ENCODE measurements at places on chromosomes 2 and 18.

DNA sequence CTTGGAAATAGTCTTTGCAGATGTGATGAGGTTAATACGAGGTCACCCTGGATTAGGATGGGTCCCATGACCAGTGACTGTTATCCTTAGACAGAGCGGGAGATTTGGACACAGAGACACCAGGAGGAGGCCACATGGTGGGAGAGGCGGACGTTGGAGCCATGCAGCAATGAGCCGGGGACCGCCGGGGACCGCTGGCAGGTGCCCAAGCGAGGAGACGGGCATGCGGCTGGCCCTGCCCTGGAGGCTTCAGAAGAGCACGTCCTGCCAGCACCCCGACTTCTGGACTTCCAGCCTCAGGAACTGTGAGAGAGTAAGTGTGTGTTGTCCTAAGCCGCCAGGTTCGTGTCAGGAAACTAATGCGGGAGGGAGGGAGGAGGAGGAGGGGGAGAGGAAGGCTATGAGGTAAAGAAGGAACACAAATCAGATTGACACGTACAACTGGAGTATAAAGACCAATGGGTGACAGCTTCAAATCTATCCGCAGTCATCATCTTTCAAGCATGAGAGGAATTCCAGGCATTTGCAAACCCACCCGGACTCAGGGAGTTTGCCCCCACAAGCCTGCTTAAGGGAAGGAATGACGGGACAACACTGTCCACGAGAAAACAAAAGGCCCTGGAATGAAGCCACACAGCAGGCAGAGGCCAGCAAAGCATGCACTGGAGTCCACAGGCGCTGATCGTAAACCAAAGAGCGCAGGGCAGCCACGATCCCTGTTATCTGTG, 11.6 kb upstream of the BOK start:
- peak; percentile 16 for DNase-seq

DNA sequence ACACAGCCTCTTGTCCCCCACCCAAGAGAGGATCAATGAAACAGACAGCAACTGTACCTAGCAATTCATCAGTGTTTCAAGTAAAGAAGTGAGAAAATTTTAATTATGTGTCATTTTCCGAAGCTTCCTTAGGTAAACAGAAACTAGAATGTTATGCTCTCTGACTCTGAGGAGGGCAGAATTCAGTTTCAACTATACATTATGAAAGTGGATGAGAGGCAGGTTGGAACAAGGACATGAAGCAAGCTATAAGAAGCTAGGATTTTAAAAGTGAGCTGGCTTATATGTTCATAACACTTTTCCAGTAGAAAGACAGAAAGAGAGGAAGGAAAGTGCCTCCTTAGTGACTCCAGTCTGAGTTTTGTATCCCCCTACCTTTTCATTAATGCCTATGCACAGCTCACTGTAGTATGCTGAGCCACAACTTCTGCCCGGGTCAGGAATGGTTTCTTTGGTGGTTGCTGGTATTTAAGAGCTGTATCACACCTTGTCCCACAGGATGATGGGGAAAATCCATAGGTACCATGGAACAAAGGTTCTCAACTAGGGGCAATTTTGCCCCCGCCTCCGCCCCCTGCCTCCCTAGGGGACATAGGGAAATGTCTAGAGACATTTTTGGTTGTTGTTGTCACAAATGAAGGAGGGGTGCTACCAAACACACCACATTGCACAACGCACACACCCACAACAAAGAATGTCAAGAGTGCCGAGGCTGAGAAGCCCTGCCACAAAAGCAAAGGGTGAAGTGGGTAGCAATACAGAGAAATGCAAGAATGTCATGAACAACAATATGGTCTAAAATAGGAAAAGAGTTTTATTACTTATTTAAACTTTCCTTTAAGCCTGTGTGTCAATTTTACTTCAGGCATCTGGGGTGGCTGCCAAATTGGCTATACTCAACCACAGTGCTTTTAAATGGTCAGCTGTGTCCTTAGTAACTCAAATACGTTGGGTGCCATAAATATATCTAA, 161.0 kb upstream of the ZFP36L2 start:
- DNase-seq: peak; percentile 31

GRCh38 chr18:48940854-48941611, 9.7 kb downstream of the SMAD7 start:
- no peak for DNase-seq

GRCh38 chr2:222739939-222740338, 68.5 kb downstream of the MOGAT1 start:
- DNase-seq: no peak

DNA sequence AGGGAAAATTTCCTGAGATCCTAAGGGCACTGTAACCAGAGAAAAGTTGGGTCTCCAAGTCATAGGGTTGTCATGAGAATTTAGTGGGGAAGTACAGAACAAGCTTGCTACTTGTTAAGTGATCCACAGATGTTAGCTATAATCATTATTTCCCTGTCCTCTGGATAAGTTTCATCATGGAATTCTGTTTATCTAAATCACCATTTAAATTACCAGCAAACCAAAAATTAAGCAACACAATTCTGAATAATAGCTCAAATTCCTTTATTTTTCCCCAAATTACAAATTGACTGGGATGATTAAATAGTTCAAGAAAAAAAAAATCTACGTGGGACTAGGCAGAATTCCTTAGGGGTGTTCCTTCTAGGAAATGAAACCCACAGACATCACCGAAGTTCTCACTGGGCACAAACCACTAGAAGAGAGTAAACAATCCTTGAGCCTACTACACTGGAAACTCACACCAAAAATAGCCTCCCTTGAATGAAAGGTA, 159.5 kb downstream of the COL6A3 start:
- DNase-seq: peak; percentile 88

- DNase-seq: peak; percentile 39
Observed at GRCh38 chr2:20072436-20073158, 21.2 kb upstream of the LAPTM4A start.

DNA sequence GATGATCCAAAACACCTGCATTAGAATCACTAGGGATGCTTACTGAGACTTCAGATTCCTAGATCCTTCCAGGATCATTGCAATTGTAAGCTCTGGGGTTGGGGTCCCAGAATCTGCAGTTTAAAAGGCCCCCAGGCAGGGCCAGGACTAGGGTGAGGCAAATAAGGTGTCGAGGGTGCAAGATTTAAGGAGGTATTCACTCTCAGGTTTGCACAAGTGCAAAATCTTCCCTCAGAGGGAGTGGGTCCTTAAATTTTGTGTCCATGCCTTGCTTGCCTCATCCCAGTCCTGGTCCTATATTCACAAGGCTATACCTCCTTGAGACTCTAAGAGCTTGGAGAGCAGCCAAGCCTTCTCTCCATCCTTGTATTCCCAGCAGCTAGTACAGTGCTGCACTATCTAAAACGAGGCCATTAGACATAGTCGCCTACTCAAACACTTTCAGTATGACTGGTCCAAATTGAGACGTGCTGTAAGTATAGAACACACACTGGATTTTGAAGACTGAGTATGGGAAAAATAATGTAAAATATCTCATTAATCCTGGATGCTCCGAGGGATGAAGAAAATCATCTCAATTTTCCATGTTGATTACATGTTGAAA, 31.6 kb upstream of the MREG start:
- no peak for DNase-seq

- no peak for DNase-seq
Observed at GRCh38 chr2:240742602-240743095, 51.0 kb downstream of the AQP12A start.

GRCh38 chr18:57444301-57444759, 9.2 kb downstream of the ONECUT2 start:
- no peak for DNase-seq

- DNase-seq: no peak
Observed at GRCh38 chr18:50638884-50639420, 79.1 kb downstream of the MAPK4 start.

- DNase-seq: no peak
Observed at GRCh38 chr2:3189961-3190360, 187.7 kb downstream of the EIPR1 start.

DNA sequence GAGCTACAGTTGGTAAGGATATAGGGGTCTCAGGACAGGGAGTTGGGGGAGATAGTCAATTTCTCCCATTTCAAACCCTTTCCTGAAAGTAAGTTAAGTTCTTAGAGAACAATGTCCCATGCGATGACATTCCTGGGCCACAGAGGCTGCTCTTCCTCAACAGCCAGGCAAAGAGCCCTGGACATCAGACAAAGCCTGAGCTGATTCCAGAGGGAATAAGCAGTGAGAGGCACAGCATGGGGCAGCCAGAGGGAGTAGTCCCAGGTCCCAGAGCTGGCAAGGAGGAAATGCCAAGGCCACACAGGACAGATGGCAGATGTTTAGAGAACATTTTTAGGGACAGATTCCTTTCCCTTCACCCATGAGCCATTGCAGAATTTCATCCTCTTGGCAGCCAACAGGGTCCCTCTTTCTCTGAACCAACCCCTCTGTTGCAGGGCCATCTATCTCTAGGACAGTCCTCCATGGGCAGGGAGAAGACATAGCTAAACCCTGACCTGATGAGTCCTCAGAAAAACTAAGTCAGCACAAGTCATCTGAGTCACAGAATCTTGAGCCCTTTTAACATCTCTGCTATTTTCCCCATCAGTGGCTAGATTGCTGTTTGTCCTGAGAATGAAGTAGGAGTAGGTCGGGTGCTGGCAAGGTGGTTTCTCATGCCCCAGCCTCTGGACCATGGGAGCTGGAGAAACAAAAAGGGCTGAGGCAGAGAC, 81.6 kb upstream of the STPG4 start:
- no peak for DNase-seq

GRCh38 chr2:8888963-8889362, 51.5 kb upstream of the KIDINS220 start:
- no peak for DNase-seq

- no peak for DNase-seq
Observed at GRCh38 chr2:71948781-71949536, 198.7 kb downstream of the CYP26B1 start.

DNA sequence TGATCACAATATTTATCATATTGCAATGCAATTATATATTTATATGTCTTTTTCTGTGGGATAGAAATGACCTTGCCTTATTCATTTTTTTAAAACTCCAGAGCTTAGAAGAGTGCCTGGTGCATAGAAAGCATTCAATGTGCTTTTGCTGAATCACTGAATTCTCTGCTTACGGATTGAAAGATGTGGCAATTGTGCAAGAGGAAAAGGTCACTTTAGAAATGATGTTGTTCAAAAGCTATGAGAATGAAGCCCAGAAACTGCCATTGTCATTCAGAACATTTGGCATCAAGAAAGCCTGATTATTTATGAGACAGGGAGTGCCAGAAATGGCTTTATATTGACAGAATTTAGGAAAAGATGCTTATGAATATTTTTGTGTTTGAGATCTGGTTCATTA, 678.6 kb upstream of the CDH2 start:
- peak; percentile 91 for DNase-seq

DNA sequence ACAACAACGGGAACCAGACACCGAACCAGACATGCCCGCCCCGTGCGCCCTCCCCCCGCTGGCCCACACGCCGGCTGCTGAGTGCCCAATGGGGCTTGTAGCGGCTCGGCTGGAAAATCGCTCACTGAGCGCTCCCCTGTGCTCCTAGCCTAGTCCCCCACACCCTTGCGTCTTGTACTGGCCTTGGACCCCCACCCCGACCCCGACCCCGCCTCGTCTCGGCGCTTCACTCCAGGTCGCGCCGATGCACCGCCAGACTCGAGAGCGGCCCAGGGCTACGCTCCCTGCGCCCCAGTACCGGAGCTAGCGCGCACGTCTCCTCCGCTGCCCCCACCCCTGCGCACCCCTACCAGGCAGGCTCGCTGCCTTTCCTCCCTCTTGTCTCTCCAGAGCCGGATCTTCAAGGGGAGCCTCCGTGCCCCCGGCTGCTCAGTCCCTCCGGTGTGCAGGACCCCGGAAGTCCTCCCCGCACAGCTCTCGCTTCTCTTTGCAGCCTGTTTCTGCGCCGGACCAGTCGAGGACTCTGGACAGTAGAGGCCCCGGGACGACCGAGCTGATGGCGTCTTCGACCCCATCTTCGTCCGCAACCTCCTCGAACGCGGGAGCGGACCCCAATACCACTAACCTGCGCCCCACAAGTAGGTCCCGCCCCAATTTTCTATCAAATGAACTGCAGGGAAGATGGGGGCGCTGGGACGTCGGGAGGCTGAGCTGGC, 1.5 kb downstream of the GAD1 start:
- DNase-seq: no peak

DNA sequence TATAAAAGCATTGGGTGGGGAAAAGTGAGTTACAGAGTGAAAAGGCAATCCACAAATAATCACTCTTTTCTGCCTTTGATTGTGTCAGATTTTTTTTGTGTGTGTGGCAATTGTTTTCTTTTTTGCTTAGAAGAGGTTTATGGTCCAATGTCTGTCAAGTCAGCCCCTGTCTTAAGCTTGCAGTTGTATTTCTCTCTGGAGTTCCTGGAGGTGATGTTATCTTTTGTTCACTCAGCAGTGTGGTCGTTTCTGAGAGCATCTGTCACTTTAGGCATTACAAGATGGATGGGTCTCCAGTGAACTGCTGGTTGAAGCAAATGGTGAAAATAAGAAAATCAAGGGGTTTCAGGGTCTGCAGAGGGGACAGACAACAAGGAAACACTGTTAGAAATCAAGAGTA, 121.3 kb downstream of the GREB1L start:
- DNase-seq: no peak

DNA sequence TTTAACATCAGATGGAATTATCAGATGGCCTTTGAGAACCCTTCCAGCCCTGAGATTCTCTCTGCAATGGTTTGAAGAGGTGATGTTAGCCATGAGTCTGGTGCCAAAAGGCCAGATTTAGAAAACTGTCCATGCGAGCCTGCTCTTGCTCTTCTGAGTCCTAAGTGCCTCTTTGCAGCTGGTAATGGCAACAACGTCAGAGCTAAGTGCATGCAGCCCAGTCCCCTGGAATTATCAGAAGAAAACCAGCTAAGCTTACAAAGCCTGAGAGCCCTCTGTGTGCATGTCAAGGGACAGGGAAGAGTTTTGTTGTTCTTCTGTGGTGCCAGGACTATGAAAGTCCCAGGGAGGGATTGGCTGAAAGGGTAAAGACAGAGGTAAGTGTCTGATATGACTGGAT, 89.8 kb downstream of the LOXHD1 start:
- no peak for DNase-seq

GRCh38 chr18:50090370-50091312, 104.3 kb downstream of the MYO5B start:
- no peak for DNase-seq

GRCh38 chr2:43391878-43392215, 165.4 kb upstream of the ZFP36L2 start:
- DNase-seq: peak; percentile 85

DNA sequence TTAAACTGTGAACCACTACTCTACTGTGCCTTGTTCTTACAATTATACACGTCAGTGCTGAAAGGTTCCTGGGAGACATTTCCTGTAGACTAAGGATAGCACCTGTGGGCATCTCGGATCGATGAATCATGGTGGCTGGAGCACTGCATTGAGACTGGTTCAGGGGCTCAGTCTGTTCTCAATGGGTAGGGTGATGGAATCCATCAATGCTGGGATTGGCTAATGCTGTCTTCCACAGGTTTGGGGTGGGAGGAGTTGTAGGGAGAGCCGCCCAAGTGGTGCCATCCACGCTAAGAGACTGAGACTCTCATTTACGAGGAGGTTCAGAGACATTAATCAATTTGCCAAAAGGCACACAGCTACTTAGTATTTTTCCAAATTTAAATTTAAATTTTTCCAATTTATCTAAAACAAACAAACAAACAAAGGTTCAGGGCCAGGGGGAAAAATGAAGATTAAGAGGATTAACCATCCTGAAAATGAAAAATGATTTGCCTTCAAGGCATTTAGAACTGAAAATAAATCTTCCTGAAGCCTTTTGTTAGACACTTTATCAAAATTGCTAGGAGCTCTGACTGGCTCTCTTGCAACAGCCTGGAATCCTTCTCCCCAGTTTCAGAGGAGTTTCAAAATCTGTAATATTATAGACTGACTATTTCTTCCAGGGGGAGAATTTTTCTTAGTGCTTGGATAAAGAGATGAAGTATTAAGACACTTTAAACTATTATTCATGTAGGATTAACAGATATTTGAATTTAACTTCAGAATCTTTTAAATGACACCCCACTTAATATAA, 359.2 kb downstream of the TGIF1 start:
- DNase-seq: no peak
